ENCODE measurements at places on chromosomes 5 and 9.

DNA sequence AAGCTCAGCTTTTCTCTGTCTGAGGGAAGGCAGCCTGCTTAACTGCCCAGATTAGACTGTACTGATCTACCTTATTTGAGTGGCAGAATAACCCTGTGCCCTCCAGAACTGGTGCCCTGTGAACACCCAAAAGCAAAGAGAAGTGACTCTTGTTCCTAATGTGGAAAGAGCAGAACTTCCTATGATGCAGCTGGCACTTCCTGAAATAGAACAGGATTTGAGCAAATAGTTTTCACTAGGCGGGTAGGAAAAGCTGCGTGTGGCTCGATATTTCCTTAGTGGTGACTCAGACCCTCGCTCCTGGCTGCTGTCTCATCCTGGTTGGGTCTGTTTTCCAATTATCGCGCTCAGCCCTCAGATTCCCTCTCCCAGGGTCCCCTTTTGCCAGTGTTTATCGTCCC is 89.9 kb downstream of the SH3TC2 start:
- DNase-seq, result no peak

- DNase-seq, result no peak
Observed at GRCh38 chr5:157263496-157264090, 2.3 kb upstream of the CYFIP2 start.

DNA sequence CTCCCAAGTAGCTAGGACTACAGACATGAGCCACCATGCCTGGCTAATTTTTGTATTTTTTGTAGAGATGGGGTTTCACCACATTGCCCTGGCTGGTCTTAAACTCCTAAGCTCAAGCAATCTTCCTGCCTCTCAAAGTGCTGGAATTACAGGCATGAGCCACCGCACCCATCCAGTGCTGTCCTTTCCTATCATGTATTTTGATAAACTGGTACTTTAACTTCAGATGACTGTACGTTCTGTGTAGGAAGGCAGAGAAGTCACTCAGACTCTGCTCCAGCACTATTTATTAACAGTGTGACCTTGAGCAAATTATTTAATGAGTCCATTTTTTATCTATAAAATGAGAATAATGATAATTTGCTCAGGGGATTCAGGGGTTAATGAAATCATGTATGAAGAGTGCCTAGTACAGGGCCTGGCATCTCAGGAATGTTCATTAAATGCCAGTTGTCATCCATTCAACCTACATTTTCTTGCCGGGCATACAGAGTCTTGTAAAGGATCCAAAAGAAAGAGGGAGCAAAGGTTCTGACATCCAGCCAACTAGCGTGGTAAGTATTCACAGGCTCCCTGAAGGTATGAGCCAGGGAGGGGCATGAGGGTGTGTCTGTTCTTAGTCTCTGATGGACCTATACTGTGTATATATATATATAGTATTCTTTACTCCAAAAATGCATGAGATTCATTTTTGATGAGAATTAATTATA is 201.9 kb downstream of the PBX3 start:
- DNase-seq, result no peak

DNA sequence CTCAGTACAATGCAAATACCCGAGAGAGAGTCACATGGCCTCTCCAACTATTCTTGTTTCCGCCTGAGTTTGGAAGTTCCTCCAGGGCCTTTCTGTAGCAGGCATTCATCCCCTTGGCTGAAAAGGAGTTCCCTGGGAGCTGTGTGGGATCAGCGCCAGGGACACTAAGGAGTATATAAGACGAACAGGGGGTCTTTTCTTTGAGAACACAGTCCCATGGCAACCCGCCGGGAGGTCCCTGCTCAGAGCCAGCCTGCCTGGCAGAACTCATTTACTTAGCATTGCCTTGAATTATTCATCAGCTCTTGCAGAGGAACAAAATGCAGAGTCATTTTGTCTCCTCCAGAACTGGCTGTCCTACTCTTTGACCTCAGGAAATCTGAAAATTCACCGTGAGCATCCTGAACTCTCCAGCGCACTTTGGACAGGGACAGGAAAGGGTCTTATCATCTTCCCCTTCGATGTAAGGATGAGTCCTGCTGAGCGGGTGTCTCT is 120.4 kb upstream of the OSMR start:
- no peak for DNase-seq

GRCh38 chr5:89292487-89292886 is 409.5 kb upstream of the MEF2C start:
- no peak for DNase-seq

DNA sequence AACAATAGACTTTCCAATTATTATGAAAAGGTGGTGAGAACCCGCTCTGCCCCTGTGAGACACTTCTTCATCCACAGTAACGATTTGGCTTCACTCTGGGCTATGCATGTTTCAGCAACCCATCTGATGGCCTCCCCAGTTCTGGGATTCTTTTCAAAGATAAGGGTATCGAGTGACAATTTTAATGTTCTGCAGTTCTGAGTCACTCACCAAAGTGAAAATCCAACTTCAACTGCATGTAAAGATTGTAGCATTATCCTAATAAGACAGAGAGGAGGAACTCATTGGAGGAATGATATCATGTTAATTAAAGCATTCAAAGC is 1078.3 kb upstream of the SEMA6A start:
- no peak for DNase-seq

GRCh38 chr9:93964685-93965084 is 9.5 kb upstream of the BARX1 start:
- DNase-seq, result no peak

DNA sequence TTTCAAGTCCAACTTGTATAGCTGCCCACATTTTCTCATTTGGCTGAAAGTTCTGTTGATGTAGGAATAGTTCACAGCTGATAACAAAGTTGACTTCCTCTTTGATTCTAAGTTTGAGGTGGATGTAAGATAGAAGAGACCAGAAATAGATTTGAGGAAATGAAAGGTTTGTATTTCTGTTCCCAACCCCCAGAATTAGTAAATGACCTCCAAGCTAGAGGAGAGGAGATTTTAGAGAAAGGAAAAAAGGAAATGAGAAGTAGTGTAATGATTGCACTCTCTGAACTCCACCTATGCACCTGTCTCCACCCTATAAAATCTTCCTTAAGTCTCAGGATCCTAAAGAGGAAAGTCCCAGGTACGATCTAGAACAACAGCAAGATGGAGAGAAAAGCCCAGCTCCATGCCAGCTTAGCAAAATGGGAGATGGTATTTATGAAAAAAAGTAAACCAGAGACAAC is 130.4 kb upstream of the POC5 start:
- no peak for DNase-seq

GRCh38 chr5:112973036-112973435 is 3.6 kb upstream of the DCP2 start:
- no peak for DNase-seq

DNA sequence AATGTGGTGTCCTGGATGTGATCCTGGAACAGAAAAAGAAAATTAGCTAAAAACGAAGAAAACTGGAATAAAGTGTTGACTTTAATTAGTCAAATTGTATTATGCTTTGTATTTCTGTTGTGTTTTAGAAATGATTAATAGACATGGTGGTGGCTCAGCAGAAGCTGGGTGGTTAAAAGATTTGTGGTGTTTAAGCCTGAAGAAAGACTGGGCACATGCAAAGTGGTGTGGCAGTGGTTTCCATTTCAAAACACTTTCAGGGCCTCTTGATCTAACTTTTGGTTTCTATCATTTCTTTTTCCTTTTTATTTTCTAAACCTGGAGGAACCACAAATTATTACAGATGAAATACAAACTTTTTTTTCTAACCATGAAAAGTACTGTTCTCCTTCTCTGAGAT is 44.1 kb downstream of the ADGRV1 start:
- DNase-seq, result no peak

DNA sequence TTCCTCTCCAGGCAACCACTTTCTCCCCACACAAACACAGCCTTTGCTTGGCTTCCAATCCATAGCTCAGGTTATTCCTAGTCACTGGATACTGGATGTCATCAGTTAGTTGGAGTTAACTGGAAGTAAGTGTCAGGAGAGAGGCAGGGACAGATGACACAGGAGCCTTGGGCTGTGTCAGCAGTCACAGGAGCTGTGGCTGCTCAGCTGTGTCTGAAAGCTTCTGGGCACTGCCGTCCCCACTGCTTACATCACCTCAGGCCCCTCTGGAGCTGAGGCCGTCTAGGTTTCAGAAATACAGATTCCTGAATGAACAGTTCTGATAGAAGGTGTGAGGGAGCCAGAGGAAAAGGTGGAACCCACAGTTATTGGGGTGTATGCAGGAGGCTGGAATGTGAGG is 17.3 kb upstream of the FAM240B start:
- no peak for DNase-seq

GRCh38 chr5:1315709-1316587 is 21.1 kb upstream of the TERT start:
- DNase-seq, result no peak

DNA sequence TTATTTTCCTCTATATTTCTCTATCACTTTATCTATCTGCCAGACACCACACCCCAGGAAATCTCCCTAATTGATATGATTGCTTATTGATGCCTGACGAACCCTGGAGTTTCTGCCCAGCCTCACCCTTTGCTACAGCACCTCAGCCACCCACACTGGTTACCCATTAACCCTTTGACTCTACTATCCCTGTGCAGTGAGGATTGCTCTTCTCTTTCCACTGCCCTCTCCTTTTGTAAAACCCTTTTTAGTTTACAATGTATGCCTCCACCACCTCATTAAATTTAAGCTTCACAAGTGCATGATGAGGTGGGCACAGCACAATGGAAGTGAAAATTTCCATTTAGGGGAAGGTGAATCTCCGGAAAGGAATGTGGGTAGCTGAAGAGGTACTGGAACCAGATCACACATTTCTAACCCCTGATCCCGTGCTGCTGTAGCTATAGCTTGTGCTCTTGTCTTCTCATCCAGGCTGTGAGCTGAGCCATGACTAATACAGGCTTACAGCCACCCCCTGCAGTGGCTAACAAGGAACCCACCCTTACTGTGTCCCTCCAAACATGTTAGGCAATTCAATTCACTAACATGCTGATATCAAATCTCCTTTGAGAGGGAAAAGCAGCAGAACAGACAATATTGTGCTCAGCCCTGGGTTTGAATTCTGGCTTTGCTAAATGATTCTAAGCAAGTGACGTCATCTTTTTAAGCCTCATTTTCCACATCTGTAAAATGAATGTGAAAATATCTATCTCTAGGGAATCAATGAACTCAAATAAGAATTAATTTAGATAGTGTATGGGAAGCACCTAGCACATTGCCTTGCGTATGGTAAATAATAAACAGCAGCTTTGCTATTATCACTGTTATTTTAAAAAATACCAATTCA is 186.9 kb upstream of the TRIM32 start:
- DNase-seq, result no peak
